ENCODE measurements at places on chromosomes 12 and 14.

- DNase-seq: no peak
Observed at GRCh38 chr12:124758266-124759220, 105.1 kb downstream of the SCARB1 start.

DNA sequence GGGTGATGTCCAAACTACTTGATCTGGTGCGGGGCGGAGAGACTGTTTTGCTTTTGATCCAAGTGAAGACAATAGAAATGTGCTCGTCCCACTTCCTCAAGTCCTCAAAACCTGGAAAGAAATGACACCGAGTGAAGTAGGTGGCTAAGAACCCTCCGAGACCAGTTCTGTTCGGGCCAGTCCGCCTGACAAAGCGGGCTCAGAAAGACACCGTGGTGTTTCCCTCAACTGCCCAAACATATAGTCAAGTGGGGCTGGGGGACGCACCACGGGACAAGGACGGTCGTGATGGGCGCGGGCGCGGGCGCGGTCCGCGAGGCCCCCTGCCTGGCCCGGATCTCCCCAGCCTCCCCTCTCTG is 1.6 kb downstream of the PHLDA1 start:
- no peak for DNase-seq

DNA sequence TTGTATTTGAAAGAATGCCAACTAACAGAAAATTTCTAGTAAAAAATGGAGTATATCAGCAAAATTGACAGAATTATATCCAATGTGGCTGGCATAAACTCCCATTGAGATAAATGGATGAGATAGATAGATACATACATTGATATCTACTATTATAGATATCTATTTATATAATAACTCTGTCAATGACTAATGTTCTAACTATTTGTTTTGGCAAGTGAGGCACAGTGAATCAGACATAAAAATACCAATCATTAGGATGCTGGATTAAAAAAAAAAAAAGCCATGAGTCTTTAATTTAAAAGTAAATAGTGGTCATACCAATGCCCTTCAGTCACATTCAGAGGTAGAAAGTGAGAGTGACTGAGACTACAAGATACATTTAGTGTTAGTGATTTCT is 33.7 kb upstream of the GLIPR1 start:
- DNase-seq: no peak

DNA sequence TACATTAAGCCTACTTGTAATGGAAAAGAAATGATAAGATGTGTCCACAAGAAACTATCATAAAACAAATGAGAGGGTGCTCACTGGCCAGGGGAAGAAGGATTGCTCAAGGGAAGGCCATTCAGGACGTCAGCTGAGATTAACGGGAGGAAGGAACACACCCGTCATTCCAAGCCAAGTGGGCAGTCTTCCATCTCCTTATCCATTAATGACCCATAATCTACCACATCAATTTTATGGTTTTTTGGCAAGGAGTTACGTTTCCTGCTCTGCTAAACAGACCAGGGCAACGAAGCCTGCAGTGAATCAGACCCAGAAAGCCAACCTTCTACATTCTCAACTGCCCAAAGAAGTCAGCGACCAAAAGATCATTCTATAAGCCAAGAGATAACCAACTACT is 25.1 kb downstream of the PRKAB1 start:
- DNase-seq: no peak

- DNase-seq: no peak
Observed at GRCh38 chr12:120421701-120422100, 16.2 kb upstream of the COX6A1 start.

DNA sequence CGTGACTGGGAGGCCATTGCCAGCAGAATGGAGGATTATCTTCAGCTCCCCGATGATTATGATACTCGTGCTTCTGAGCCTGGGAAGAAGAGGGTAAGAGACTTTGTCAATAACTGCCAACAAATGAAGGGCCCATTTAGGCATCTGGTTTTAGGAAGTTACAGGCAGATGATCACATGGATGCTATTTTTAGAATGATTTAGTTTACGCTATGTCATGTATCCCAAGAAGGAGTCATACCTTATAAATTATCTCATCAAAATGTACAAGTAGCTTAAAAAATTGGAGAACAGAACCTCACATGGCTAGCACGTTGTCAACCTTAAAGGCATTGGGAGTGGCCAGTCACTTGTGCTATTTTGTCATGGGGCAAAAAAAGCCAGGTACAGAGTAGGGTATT is 46.7 kb downstream of the PROX2 start:
- DNase-seq: no peak

GRCh38 chr14:59847711-59848110 is 22.9 kb downstream of the RTN1 start:
- DNase-seq: no peak

DNA sequence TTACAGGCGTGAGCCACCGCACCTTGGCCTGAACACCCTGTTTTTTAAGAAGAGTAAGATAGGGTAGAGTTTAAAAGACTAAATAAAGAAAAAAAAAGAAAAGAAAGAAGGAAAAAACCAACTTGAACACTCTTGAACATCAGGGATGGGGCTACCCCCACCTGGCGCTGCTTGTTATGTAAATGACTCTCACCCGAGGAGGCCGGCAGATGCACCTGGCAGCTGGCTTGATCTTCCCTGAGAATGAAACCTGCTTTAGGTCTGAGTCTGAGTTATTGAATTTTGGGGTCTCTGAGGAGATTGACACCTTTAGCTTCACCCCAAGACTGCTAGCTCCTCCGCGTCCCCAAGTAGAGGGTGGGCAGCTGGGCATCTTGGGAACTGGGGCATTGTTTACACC is 15.5 kb upstream of the MEG3 start:
- no peak for DNase-seq

- DNase-seq: no peak
Observed at GRCh38 chr14:59920378-59920683, 387 bp downstream of the LRRC9 start.

GRCh38 chr14:91963465-91963864 is 16.0 kb upstream of the FBLN5 start:
- no peak for DNase-seq

DNA sequence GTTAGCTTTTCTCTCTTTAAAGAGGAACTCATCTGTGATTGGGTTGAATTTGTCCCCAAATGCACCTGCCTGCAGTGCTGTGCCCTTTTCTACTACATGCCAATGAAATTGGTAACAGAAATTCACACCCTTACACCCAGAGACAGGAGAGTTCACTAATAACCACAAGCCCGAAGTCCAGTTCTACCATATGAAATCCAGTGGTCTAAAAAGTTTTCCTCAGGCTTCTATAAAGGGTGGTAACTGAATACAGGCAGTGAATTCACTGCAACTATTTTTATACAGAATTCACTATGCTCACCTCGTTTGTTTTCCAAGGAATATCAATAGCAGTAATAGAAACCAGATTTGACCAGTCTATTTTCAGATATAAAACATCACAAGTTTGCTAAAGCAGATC is 31.5 kb upstream of the SOS2 start:
- DNase-seq: no peak

DNA sequence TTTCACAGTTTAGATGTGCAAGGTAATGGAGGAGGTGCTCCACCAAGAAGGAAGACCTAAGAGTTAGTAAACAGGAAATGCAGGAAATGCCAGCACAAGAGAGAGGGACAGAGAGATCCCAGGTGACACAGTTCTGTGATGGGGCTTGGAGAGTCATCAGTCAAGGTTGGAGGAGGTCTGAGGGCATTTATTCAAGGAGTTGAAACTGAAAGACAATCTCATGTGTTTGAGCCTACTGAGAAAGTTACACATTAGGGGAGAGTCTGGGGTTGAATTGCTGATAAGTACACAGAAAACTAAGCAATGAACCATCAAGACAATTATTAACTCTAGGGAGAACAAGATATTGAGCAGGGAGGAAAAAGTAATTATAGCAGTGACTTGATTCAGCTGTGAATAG is 138.5 kb downstream of the ANO6 start:
- no peak for DNase-seq

GRCh38 chr14:90368946-90369721 is 27.7 kb upstream of the CALM1 start:
- DNase-seq: no peak

- DNase-seq: no peak
Observed at GRCh38 chr12:55743406-55744339, 751 bp downstream of the GDF11 start.

DNA sequence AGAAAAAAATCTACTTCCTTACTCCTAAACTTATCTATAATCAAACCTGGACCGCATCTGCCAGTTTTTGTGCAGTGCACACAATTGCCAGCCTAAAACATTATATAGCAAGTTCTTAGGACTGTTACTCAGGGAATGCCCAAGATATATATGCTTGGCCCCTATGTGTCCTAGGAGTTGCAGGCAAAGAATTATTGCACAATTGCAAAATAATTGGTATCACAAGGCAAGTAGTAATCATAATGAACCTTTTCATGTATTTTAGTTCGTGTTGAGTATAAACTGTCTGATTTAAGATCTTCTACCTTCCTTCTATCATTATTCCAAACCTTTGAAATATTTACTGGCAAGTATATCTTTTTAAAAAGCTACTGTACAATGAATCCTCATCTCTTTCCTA is 45.5 kb downstream of the TMTC3 start:
- no peak for DNase-seq

GRCh38 chr14:27315947-27316346 is 718.1 kb upstream of the NOVA1 start:
- DNase-seq: no peak

- DNase-seq: no peak
Observed at GRCh38 chr12:71592841-71593240, 70.8 kb downstream of the ZFC3H1 start.

- no peak for DNase-seq
Observed at GRCh38 chr14:103271189-103271588, 62.8 kb upstream of the EIF5 start.

- DNase-seq: no peak
Observed at GRCh38 chr12:88516811-88517210, 63.5 kb downstream of the KITLG start.

DNA sequence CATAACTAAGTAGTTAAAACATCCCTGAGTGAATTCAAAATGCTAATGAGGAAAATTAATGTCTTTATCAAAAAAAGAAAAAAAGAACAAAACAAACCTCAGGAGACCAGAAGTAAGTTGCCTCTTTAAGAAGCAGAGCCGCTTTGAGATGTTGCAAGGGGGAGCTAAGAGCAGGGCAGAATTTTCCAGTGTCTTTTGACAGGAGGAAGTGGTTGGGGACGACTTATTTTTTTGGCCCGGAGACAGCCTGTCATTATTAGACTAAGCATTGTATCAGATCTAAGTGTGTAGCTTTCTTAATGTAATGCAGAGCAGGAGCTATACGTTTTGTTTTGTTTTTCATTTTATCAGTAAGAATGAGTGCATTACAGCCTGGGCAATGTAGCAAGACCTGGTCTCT is 206.6 kb downstream of the CACNA1C start:
- no peak for DNase-seq

GRCh38 chr14:66284346-66284745 is 201.8 kb upstream of the CCDC196 start:
- DNase-seq: no peak

DNA sequence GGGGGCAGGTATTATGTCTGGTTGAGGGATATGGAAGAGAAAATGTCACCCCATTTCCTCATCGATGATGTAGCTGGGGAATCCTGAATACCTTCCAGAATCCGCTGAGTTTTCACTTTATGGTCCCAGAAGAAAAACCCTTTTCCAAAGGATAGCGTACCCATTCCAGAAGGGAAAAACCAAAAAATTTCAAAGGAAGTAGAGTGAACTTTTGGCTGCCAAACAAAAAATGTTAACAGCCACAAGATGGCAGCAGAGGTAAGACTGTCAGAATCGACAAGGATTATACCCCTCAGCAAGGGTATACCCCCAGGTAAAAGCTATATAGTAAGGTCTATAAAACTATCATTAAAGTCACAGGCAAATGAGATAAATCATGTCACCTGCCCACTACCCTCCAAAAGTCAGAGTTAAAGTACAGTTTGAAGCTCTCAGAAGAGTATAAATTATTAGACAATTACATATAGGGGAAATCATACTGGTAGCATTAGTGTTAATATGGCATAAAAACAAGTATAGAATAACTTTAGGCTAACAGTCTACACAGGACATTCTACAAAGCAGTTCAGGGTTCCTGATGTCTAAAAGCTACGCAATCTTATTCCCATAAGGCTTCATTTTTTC is 18.0 kb downstream of the ACIN1 start:
- DNase-seq: no peak

GRCh38 chr12:130162267-130162666 is at the start of gene FZD10:
Gene FZD10, plus strand, starts transcription at chr12:130162464. Its CDS starts 479 bp downstream, at chr12:130162943.
- no peak for DNase-seq

DNA sequence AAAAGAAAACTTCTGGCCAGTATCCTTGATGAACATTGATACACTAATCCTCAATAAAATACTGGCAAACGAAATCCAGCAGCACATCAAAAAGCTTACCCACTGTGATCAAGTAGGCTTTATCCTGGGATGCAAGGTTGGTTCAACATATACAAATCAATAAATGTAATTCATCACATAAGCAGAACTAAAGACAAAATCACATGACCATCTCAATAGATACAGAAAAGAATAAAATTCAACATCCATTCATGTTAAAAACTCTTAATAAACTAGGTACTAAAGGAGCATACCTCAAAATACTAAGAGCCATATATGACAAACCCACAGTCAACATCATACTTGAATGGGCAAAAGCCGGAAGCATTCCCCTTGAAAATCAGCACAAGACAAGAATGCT is 71.8 kb upstream of the PTPRB start:
- DNase-seq: no peak

DNA sequence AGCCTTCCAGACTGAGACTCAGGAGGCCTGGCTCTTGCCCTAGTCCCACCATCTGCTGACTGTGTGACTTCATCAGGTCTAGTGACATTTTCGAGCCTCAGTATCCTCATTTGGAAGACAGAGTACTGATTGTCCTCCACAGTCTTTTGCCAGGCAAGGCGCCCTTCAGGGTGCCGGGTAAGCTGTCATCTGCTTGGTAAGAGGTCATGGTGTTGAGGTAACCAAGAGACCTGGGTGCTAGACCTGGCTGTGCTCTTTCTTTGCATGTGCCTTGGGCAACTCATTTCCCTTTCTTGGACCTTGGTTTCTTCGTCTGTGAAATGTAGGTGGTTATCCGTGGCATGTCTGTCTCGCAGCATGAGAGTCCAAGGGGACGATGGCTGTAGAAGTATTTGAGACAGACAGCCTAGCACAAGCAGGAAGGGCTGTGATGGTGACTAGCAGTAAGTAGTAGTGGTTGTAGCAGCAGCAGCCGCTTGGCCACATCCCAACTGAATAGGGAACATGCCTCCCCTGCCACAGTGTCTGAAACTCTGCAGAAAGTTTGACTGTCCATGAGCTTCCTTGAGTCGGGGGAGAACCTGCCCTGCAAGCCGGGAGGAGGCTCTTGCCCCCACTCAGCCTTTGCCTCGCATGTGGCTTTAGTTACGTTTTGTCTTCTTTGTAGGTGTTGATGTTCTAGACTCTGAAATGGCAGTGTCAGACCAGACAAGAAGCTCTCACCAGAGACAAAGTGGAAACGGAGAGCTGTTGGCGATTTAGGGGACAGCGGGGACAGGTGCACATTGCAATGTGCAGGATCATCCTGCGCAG is 40.3 kb downstream of the EVL start:
- DNase-seq: no peak

- no peak for DNase-seq
Observed at GRCh38 chr12:112236386-112236785, 111.0 kb downstream of the TRAFD1 start.

GRCh38 chr12:27615331-27615891 is 80.8 kb upstream of the REP15 start:
- no peak for DNase-seq

- no peak for DNase-seq
Observed at GRCh38 chr12:100842156-100842555, 47.6 kb downstream of the ANO4 start.

Measured in occipital lobe (tissue), 3 donors.